NCI-H1092 (cell line): ENCODE measurements at places on chromosomes 16 and 17.

GRCh38 chr16:55039931-55040330 lies 109.3 kb downstream of the IRX5 start:
- no peak for DNase-seq

- DNase-seq: no peak
These were observed 81.6 kb downstream of the MYH11 start for GRCh38 chr16:15775209-15775608.

- DNase-seq: no peak
These were observed 16.8 kb upstream of the PLLP start for GRCh38 chr16:57301126-57301817.

GRCh38 chr17:49835472-49835871 lies 12.4 kb downstream of the TAC4 start:
- no peak for DNase-seq

DNA sequence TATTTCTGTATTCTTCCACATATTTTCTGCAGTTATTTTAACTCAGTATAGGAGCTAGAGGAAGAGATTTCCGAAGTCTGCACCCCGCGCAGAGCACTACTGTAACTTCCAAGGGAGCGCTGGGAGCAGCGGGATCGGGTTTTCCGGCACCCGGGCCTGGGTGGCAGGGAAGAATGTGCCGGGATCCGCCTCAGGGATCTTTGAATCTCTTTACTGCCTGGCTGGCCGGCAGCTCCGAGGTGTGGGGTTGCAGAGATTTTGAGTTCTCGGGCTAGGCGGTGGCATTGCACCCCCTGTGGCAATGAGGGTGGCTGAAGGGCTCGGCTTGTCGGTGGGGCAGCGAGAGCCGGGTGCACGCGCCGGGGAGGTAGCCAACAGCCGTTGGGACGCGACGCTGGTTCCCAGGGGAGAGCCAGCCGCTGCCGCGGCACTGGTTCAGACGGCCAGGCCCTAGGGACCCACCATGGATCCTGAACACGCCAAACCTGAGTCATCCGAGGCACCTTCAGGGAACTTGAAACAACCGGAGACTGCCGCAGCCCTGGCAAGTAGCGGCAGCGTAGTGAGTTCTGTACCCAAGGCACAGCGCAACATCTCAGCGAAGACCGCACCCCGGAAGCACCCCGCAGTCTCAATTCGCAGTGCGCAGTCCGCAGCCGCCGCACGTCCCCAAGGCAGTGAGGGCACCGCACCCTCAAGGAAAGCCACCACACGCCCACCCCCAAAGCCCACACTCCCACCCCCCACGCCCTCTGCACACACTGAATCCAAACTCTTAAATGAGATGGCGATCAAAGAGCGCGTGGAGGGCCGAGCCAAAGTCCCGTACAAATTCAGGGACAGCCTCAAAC lies at the start of gene CMTM1:
TSS of gene CMTM1 (plus strand) at position 389 of the 851 bp plus-strand sequence. CDS start at position 464, 75 bp downstream.
- no peak for DNase-seq

DNA sequence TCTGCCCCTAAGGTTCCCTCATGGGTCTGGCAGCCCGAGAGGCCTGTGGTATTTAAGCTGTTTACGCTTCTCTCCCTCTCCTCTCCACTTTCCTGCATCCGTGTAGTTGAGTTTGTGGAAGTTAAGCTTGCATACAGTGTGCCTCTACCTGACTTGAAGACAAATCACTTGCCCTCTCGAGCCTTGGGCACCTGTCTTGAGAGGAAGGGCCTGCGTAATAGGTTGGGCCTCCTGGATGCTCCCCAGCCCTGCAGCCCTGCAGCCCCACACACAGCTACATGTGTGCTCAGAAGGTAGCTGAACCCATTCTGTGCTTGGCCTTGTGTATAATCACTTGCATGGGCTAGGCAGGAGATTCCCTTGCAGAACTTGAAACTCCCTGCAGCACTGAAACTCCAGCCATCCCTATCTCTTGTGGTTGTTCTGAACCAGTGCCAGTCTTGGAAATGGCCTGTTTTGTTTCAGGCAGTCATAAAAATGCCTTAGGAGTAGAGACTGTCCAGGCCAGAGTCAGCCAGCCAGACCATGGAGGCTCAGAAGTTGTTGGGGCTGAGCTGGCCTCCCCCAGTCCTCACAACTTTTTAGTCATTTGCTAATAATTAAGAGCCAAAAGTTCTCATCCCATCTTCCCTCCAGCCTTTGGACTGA lies 134.6 kb downstream of the CLEC16A start:
- no peak for DNase-seq
